ENCODE measurements at places on chromosomes 12 and 14.

- DNase-seq: no peak
Observed at GRCh38 chr12:14960548-14961465, 594 bp downstream of the ARHGDIB start.

DNA sequence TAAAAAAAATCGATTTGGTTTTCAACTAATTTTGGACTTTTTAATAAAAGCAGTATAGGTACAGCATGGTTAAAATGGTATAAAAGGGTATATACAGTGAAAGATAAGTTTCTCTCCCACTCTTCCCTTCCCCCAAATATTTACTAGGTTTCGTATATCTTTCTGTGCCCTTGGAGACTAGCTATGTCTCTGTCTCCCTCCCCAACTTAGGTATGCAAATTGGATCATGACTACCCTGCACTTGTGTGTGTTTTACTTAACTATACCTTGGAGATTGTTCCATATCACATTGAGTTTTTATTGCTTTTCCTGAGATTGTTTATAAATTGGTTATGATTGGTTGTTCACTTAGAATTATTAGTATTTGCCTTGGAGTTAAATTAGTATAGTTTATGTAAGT lies 19.4 kb downstream of the AEBP2 start:
- DNase-seq: no peak

GRCh38 chr14:104158827-104159798 lies 20.7 kb downstream of the KIF26A start:
- DNase-seq: no peak

DNA sequence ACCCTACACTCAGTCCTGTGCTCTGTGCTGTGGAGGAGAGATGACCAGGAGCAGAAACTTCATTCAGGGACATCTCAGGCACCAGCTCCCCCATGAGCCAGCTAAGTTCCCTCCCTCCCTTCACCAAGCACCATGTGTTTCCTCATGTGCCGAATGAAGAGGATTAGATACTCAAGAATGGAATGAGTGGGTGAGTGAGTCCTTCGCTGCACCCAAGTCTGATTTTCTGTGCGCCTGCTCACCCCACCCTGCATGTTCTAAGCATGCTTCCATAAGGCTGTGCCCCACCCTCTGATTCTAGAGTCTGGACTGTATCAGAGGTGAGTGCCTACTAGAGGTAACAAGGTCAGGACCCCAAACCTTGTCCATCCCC lies 12.1 kb downstream of the SERPINA5 start:
- no peak for DNase-seq

GRCh38 chr14:76727384-76727783 lies 33.9 kb upstream of the VASH1 start:
- DNase-seq: no peak

GRCh38 chr12:127411166-127411915 lies 855.6 kb upstream of the TMEM132C start:
- no peak for DNase-seq

DNA sequence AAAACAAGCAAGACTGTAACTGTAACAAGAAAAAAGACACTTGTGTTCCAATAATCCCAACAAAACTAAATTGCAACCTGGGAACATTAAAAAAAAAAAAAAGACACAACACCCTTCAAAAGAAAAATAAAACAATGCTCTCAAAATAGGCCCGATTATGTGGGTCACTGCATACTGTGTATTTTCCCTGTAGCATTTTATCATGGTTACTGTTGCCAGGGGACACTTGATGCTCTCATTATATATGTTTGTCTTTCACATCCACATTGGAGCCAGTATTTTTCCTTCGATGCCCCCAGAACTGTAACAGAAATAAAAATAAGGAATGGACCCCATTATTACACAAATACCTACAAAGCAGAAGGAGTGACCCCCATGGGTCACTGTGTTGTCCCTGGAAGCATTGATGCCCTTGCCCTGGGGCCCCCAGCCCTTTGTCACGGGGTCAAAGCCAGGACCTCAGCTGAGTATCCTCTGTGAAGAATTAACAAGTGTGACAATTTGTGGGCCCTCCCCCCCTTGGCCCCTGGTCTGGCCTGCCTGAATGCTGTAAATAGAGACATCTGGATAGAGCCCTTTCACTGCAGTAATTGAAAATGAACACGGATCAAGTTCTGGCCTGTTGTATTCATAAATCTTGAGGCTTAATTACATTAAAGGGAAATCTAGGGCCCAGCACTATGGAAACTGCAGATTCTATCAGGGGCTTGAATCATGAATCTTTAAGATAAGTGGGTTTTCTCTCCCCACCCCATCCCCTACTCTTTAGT lies 72.8 kb downstream of the C12orf42 start:
- no peak for DNase-seq

- no peak for DNase-seq
Observed at GRCh38 chr14:101074196-101075024, 170.9 kb upstream of the RTL1 start.

GRCh38 chr14:95695913-95696312 lies 9.7 kb downstream of the TCL1B start:
- no peak for DNase-seq

DNA sequence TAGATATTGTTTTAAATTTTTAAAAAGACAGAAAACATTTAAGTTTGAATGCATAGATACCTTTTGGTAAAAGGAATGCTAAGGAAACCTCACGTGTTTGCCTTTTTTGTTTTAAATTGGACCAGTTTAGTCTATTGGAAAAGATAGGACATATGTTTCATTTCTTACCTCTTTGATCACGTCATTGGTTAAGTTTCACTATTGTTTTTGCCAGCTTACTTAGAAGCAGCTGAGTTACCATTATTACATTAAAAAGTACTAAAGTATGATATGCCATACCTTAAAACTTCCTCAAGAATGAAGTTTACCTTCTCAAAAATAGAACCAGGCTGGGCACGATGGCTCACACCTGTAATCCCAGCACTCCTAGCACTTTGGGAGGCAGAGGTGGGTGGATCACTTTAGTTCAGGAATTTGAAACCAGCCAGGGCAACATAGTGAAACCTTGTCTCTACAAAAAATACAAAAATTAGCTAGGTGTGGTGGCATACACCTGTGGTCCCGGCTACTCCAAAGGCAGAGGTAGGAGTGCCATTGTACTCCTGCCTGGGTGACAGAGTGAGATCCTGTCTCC lies 54.4 kb downstream of the SRGAP1 start:
- no peak for DNase-seq

Data from effector CD8-positive, alpha-beta T cell (primary cell).